ENCODE measurements at places on chromosomes 2 and 18.

- no peak for DNase-seq
Measured at GRCh38 chr18:10235661-10235952, 218.8 kb upstream of the APCDD1 start.

DNA sequence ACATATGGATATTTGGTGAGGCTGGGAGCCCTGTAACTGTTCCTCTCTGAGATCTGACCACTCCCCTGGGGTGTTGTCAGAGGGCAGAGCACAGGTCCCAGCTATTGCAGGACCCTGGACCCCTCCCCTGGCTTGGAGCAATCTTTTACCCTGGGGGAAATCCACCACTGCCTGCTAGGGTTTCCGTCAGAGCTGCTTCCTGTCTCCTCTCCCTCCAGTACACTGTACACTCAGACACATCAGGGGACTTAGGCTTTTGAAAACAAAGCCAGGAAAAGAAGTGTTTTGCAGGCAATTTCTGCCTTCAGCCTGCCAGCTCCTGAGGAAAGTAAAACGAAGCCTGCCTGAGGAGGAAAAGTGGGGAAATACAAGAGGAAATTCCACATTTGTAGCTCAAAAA, 13.2 kb upstream of the CEP68 start:
- DNase-seq, result no peak

- DNase-seq, result no peak
Measured at GRCh38 chr2:239522002-239522739, 121.4 kb upstream of the HDAC4 start.

DNA sequence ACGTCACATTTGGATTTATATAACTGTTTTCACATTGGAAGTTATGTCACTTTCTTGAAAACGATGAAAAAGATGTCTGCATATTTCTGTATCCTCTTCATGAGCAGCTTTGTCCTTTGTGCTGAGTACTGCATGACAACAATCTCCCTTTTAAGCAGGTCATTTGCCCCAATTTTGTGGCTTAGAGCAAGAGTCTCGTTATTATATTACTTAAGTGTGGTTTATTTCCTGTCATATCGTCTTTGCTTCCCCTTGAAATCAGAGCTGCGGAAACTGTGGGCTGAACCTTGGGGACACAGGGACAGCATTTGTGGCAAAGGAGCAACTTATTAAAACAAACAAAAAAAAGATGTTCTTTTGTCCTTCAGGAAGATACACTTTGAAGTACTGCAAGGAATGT, 254.0 kb upstream of the DSEL start:
- DNase-seq, result no peak

GRCh38 chr2:176626796-176627195, 357.6 kb downstream of the MTX2 start:
- DNase-seq, result no peak

GRCh38 chr2:30105556-30105955, 41.3 kb upstream of the YPEL5 start:
- DNase-seq, result no peak

- DNase-seq, result no peak
Measured at GRCh38 chr2:189379731-189380261, 61.5 kb upstream of the WDR75 start.

DNA sequence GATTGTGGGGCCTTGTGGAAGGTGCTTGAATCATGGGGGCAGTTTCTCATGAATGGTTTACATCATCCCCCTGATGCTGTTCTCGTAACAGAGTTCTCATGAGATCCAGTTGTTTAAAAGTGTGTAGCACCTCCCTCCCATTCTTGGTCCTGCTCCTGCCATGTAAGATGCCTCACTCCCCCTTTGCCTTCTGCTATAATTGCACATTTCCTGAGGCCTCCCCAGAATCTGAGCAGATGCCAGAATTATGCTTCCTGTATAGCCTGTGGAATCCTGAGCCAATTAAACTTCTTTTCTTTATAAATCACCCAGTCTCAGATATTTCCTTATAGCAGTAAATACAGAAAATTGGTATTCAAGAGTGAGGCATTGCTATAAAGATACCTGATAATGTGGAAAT, 15.6 kb upstream of the WDR75 start:
- DNase-seq, result no peak

DNA sequence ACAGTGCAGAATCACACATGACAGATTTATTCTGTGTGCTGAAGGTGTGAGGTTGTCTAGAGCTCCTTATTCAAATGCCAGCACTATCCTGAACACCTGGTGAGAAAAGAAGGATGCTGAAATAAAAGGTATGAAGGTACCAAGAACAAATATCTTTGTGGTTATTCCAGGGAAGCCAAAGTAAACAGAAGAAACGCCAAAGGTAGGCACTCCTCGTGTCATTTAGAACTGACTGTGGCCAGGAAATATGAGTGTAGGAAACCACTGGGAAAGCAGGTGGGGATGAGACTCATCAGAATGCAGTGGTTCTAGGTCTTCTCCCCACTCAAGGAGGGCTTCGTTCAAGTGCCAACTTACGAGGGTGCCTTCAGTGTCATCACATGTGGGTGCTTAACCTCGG, 80.8 kb downstream of the KIF5C start:
- no peak for DNase-seq

- no peak for DNase-seq
Measured at GRCh38 chr2:240569998-240570530, 1.8 kb downstream of the RNPEPL1 start.

- no peak for DNase-seq
Measured at GRCh38 chr2:176085861-176086771, 2.4 kb upstream of the EVX2 start.

GRCh38 chr2:238841542-238842164, 6.2 kb upstream of the TWIST2 start:
- DNase-seq, result no peak

GRCh38 chr18:23847321-23847986, 158.2 kb downstream of the LAMA3 start:
- DNase-seq, result no peak

DNA sequence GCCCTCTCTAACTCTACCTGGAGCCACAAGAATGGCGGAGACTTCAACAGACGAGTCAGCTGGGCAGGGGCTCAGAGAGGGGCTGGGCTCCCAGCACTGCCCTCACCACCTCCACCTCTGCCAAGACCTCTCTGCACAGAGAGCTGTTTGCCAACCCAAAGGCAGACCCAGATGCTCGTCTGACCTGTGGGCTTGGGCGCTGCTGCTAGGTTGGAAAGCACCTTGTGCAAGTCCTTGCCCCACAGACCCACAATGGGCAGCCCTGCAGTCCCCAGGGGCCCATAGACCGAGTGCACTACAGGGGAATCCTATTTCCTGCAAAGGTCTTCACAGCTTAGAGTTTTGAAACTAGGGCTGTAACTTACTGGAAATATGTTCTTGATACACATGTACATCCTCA, 13.3 kb downstream of the ACKR3 start:
- no peak for DNase-seq

DNA sequence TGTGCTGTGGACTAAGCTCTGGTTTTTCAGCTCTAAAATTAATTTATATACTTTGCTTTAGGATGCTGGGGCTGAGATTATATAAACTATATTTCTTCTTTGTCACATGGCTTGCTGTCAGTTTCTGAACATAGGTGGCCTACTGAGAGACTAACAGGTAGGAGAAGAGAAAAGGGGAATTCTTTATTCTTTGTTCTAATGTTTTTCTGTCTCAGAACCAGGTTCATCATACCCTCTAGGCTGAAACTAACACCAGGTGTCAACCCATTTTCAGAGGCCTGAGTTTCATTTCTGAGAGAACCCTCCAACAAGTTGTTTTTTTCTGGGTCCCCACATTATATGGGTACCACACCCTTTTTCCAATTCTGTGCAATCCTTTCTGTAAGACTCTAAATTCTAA, 843.6 kb downstream of the TRIB2 start:
- no peak for DNase-seq

All from GOT3 (cell line).